ENCODE measurements at places on chromosomes 5 and 9.

DNA sequence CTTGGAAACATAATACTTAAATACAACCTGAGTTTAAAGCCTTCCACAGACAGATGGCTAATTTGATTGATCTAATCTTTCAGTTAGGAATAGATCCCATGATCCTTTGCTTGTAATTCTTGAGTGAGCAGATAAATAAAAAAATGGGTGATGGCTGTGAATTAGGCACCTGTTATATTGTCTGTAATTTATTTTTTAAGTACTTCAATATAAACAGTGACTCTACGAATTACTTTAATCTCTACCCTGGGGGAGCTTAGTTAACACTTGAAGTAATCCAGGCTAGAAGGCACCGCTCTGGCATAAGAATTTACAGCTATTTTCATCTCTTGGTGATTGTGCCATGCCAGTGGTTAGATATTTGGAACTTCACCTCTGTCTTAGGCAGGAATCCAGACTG, 9.0 kb downstream of the EGFLAM start:
- DNase-seq = no peak

GRCh38 chr9:121277518-121278295, 9.7 kb downstream of the GSN start:
- no peak for DNase-seq

GRCh38 chr9:93005876-93006275, 52.6 kb upstream of the SUSD3 start:
- no peak for DNase-seq

DNA sequence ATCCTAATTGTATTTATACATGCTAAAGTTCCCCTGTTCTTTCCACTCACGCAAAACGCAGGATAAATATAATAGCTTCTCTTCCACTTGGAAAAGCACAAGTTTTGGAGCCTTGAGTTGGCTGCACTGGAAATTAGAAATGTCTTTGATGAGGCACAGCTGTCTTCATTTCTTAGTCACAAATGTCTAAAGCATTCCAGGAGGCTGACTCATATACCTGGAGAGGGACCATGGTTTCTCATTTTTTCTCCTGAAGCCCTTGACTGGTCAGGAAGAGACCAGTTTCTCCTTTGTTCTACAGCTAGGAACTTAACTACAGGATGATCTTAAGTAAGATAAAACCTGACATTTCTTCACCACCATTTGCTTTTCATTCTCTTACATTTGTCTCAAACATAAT, 16.2 kb downstream of the MTX3 start:
- no peak for DNase-seq

DNA sequence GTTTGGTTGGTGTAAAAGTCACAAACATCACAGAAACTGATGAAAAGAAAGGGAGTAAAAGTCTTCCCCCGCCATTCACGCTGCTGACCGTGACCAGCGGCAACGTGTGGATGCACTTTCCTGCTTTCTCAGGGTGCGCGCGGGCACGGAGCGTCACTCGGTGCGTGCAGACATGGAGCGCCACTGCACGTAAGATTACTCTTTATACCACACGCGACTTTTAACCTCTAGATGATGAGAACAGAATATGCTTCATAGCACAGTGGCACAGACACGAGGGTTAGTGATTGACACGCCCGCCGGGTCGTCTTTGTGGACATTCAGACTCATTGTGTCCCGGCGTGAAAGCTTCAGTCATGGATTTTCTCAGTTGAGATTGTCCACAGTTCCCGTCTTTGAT, 15.7 kb downstream of the CEP72 start:
- no peak for DNase-seq

- no peak for DNase-seq
These were observed 139.4 kb downstream of the GNAQ start for GRCh38 chr9:77892171-77892570.

DNA sequence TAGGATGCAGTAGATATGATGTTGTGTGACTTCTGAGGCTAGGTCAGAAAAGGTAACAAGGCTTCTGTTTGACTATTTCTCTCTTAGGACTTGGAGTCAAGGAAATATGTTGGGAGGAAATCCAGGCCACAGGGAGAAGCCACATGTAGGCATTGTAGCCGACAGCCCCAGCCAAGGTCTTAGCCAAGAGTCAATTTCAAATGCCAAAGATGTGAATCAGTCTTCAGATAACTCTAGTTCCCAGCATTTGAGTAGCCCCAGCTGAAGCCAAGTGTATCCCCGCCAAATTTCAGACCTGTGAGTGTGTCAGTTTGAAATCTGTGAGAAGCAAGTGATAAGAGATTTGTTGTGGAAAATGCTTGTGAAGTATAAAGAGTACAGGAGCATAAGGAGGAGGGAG, 38.1 kb upstream of the ISL1 start:
- no peak for DNase-seq

GRCh38 chr9:19484699-19485098, 75.9 kb downstream of the ACER2 start:
- no peak for DNase-seq

GRCh38 chr9:13719446-13719845, 440.0 kb upstream of the MPDZ start:
- no peak for DNase-seq

DNA sequence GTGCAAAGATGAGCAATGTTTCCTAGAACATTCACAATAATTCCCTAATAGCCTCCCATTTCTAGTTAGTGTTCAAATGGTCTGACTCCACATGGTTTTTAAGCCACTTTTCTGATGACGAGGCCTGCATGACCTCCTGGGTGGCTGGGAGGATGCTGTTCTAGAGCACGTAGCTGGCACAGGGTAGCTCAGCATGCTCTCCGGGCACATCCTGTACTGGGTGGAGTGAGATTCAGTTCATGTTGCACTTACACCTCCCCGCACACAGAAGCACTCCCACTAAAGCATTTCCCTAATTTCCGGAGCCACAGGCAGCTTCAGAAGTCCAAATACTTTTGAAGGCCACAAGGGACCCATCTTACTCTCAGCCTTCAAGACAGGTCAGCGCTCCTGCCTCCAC, 159.8 kb upstream of the LHFPL2 start:
- no peak for DNase-seq

DNA sequence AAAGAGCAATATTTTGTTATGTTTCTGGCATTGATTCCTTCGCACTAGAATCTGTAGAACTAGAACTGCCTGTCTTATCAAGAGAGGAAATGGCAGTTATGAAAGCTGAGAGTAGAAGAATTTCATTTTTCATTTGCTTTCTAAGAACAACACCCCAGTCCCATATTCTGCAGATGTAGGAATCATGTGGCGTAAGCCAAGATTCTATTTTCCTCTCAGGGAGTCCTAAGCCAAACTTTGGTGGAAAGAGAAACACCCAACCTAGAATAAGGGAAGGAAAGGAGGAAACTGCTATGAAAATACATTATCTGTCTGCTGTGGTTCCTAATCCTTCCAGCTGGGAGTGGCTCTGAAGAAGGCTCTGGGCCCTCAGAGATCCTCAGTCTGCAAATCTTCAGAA, 1176.9 kb upstream of the C9orf72 start:
- no peak for DNase-seq

DNA sequence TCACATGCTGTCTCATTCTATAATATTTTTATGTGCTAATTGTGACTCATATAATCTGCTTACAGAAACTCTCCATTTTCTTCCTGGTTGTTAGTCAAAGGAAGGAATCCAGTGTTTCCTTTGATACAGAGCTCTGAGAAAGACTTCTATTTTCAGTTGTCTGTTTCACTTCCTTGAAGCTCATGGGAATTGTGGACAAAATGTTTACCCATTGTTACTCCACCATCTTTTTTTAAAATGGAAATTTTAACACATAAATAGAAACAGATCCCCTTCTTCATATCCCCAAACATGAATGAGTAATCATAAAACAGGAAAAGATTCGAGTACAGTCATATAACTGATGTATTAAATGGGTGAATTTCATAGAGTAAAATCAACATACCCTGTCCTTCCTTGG, 42.0 kb upstream of the KCNN2 start:
- no peak for DNase-seq

- DNase-seq = no peak
These were observed 11.6 kb downstream of the ERP44 start for GRCh38 chr9:100087218-100087617.

GRCh38 chr9:5532790-5533189, 22.5 kb downstream of the PDCD1LG2 start:
- no peak for DNase-seq

GRCh38 chr5:157475432-157475831, 15.4 kb downstream of the NIPAL4 start:
- DNase-seq = no peak

DNA sequence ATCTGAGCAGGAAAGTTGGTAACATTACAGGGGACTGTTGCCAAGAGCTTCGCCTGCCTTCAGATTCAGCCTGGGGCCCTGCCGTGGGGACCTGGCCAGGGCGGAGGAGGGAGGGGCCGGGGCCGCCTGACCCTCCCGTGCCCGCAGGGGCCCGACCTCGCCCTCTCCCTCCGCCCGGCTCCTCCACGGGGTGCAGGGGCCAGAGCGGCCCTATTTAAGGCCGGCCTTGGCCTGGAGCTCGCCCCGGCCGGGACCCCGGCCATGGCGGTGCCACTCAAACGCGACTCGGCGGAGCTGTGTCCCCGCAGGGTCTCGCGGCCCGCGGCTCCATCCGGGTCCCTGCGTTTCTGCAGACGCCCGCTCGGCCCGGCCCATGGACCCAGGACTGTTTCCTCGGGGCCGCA, 757 bp downstream of the TMEM250 start:
- DNase-seq = no peak

Data from activated CD8-positive, alpha-beta memory T cell treated with anti-CD3 and anti-CD28 coated beads for 4 hours (primary cell).